Stimulated activated CD4-positive, alpha-beta T cell treated with anti-CD3 and anti-CD28 coated beads, Interleukin-12 subunit alpha, Interleukin-12 subunit beta, amount 100 ng/mL, for 48 hours (primary cell): ENCODE measurements at places on chromosomes 3 and 15.
A peak's percentile ranks its signal among the peaks of the same experiment; 100 is the strongest.

DNA sequence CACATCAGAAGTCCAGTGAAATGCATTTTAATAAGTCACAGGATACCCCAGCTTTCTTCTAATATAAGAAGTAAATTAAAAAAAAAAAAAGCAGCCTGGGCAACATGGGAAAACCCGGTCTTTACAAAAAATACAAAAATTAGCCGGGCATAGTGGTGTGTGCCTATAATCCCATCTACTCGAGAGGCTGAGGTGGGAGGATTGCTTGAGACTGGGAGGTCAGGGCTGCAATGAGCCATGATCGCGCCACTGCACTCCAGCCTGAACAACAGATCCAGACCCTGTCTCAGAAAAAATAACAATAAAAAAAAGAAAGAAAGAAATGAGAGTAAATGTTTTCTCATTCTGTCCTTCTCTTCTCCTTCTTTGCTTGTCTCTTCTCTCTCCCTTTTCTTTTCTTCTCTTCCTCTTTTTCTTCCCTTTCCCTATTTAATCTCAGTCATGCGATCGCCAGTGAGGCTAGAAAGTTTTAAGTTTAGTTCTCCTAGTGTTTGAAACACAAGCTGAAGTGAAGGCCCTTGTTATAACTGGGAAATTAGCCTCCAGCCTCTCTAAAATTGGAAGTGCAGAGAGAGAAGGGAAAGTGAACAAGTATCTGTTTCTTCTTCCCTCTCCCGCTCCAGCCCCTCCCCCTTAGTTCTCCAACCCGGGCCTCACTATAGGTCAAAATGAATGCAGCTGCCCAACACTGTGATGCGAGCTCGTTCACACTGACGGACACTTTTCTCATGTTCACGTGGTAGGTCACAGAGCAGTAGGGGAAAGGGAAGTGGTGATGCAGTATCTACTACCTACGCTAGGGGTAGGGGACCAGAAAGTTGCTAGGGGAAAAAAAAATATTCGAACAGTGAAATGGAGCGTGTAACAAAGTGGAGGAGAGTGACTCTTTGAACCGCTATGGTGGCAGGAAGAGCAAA is 23.5 kb upstream of the TSC22D2 start:
- peak; percentile 33 for DNase-seq

DNA sequence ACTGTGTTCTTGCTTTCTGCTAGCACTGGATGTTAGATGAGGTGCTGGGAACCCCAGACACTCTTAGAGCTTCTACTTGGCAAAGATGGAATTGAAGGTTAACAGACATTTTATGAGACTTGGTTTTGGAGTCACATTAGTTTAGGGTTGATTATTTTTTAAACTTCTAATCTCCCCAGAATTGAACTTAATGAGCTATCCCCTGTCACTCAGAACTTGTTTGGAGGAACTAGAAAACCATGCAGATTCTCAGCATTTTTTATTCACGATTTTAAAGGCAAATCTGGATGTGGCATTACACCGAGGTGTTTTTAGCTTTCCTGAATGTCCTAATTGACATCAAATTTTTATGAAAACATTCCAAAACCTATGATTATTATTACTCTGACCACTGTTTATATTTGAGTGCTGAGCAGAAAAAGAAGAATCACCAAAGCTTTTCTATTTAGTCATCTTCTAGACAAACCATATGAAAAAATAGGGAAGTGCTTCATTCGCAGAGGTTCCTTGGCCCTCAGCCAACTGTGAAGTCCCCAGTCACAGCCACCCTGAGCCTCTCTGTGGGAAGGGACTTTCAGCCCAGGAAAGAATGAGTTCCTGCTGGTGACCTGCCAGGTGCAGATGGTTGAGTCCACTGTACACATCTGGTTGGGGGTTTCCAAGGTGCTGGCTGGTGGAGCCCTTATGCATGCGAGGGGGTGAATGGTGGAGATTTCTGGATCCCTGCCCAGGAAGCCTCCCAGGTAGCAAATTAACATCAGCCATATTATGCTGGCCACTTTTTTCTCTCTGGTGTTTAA is 196.0 kb upstream of the TOPAZ1 start:
- DNase-seq, result no peak

DNA sequence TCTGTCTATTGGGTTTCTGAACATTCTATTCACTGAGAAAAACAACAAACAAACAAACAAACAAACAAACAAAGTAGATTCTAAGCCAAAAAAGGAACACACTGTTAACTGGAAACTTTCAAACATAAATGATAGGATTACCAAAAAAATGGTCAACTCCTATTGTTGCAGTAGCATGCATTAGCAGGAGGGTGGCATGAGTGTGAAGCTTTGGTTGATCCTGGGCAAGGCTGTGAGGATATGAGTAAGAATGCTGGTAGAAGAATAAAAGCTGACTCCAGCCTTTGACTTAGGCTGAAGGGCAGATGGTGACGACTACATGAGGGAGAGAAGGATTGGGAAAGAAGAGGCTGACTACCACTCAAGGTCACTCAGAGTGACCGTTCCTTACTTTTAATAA is 810.3 kb downstream of the VGLL3 start:
- no peak for DNase-seq

- DNase-seq, result no peak
Observed at GRCh38 chr3:131444180-131444579, 58.6 kb downstream of the MRPL3 start.

GRCh38 chr15:51425517-51426040 is 84.1 kb downstream of the GLDN start:
- no peak for DNase-seq

DNA sequence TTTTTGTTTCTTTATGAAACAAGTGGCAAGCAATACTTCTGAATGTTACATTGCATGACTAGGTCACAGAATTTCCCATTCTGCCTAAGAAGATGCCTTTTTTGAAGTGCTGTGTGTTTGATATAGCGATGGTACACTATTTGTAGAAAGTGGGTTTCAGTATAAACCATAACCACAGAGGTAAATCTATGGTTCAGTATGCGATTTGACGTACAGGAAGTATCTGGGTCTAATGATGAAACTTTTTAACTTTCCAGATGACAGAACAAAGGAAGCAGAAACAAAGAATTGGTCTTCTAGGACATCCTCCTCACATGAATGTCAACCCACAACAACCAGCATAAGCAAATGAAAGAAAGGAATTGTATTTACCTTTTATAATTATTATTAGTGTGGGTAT is 133.4 kb upstream of the BHLHE40 start:
- DNase-seq, result no peak
